ENCODE measurements at places on chromosomes 7 and 10.
A peak's percentile ranks its signal among the peaks of the same experiment; 100 is the strongest.

DNA sequence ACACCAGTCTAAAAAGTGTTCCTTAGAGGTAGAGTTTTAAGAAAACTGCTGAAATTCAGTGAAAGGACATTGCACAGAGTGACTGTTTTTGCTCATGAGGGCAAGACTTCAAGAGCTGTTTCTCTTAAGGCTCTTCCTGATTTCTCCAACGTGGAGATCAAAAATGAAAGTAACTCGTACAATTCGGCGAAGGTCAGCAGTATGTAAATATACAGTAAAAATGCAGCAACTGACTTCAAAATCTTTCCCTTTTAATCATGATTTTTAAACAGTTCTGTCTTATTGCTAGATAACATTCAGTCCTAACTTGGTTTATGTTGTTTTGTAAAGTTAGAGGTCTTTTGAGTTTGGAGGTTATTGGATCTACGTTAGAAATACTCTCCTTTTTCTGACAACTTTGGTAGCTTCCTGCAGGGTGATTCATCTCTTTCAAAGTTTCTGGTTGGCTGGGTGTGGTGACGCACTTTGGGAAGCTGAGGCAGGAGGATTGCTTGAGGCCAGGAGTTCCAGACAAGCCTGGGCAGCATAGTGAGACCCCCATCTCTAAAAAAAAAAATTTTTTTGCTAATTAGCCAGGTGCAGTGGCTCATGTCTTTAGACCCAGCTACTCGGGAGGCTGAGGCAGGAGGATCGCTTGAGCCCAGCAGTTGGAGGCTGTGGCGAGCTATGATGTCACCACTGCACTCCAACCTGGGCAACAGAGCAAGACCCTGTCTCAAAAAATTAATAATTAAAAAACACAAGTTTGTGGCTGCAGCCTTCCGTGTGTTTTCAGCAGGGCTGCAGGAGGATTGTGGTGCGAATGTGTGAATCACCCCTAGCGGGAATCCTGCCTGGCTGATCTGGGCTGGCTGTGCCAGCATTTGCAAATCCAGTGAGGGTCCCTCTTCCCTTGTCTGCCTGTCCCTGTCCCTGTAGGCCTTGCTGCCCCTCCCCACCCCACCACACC lies 29.2 kb upstream of the AP5Z1 start:
- no peak for DNase-seq

GRCh38 chr10:114135476-114135875 lies 38.5 kb downstream of the CCDC186 start:
- DNase-seq, result no peak

DNA sequence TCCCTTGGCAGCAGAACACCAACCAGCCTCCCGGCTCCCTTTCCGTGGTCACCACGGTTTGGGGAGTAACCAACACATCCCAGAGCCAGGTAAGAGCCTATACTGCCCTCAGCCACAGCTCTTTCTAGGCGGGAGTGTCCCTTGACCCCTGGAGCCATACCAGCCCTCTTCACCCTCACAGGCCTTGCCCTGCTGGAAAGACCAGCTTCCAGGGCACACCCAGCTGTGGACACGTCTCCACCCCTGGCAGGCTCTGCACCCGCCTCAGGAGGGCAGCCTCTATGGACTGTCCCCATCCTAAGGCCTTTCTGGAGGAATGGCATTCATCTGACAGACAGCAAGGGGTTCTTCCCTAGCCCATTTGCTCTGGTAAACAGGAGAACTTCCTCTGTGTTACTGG lies 57.5 kb upstream of the PPIF start:
- no peak for DNase-seq

DNA sequence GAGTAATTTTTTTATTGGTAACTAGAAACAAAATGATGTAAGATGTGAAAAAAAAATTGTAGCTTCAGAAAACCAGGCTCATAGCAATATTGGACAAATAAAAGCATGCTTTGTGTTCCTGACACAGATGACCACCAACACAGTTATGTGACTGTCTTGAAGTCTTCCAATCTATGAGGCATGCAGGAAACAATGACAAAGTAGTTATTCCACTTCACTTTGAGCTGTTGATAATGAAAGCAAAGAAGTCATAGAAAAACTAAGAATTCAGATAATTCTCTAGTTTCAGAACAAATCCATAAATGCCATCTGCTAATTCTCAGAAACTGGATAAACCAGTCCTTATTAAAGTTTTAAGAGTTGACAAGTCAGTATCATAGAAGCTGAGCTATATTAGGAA lies 378.4 kb upstream of the SEMA3D start:
- no peak for DNase-seq

DNA sequence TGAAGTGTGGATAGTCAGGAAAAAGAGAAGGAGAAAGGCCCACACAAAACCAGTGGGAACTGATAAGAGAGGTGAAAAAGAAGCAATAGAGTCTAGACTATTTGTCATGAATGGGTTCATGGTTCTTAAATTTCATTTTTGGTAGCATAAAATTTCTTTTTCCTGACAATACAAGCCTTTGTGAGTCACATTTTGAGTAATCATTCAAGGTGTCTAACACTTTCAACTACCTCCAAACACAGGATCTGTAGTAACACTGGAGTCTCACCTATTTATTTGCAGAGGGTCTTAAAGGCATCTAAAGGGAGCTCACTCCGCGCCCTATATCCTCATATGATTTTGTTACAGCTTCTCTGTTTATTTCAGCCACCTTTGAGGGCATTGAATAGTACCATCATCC lies 96.0 kb downstream of the SAMD9 start:
- DNase-seq, result no peak

DNA sequence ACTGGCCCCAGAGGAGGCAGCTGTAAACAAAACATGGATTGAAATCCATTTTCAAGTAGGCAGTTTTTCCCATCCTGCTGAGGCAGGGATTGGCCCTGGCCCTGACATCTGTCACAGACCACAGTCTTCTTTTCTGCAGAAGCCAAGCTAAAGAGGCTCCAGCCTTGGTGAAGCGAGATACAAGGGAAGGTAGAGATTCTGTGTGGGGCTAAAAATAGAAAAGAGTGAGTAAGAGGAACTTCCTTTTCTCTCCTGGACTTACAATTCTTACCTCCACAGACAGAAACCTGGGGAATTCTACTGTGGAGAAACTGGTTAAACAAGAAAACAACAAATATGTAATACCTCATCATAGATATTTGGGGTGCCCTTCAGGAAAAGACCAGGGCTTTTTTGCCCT lies 624.8 kb upstream of the FZD8 start:
- DNase-seq, result no peak

- DNase-seq, result no peak
Measured at GRCh38 chr10:29563420-29564035, 71.2 kb downstream of the SVIL start.

GRCh38 chr10:6643962-6644361 lies 63.9 kb upstream of the PRKCQ start:
- DNase-seq, result no peak

DNA sequence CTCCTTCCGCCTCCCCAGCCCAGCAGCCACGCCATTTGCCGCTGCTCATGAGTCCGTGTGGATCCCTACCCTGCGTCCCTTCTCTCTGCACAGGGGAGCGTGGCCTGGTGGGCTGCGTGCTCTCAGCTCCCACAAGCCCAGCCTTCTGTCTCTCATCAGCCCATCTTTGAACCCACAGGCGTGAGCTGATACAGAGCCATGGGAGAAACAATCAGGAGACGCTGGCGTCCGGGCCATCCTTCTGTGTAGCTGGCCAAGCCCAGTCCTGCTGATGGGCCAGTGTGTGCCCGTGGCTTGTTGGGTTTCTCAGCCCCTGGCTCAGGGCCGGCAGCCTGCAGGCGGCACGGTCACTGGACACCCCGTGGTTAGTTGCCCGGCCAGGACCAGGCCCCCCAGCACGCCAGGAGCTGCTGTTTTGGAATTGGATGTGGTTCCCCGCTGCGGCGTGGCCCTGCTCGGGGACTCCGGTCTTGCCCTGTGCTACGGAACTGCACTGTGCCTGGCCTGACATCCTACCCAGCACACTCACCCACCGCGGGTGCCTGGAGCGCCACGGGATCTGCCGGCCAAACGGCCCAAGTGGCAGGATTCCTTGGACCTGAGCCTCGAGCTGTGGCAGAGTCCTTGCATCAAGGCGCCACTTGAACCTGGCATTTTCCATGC lies 88.9 kb downstream of the ELFN1 start:
- DNase-seq, result no peak

GRCh38 chr7:17234030-17234397 lies 64.4 kb upstream of the AHR start:
- DNase-seq, result no peak

DNA sequence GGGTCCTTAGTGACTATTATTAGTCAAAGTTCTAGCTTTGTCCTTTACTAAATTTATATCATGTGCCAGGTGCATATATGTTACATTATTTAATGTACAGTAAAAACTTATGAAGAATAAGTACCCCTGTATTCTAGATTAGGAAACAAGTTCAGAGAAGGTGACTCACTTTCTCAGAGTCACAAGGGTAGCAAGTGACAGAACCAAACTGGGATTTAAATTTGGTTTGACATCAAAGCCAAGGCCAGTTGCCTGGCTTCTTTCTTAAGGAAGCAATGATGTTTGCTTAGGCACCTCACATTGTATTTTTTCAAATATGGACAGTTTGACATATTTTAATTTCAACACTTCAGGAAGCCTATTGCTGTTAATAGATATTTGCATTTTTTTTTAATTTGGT lies 2.5 kb downstream of the LSM8 start:
- DNase-seq, result no peak

DNA sequence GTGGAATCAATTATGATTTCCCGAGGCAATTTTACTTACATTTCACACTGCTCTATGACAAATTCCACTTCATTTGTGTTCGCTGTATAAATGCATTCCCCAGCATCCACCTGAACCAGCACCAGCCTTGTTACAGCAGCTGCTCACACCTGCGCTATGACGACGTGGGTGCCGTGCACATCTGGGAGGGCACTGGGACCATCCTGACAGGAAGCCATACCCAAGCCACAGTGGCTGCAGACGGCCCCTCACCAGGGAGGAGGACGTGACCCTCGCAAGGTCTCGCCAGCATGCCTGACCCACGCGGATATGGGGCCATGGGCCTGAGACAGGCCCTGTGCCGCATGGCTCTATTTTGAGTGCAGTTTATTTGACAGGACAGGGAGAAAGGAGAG lies 201.3 kb downstream of the MAD1L1 start:
- no peak for DNase-seq

DNA sequence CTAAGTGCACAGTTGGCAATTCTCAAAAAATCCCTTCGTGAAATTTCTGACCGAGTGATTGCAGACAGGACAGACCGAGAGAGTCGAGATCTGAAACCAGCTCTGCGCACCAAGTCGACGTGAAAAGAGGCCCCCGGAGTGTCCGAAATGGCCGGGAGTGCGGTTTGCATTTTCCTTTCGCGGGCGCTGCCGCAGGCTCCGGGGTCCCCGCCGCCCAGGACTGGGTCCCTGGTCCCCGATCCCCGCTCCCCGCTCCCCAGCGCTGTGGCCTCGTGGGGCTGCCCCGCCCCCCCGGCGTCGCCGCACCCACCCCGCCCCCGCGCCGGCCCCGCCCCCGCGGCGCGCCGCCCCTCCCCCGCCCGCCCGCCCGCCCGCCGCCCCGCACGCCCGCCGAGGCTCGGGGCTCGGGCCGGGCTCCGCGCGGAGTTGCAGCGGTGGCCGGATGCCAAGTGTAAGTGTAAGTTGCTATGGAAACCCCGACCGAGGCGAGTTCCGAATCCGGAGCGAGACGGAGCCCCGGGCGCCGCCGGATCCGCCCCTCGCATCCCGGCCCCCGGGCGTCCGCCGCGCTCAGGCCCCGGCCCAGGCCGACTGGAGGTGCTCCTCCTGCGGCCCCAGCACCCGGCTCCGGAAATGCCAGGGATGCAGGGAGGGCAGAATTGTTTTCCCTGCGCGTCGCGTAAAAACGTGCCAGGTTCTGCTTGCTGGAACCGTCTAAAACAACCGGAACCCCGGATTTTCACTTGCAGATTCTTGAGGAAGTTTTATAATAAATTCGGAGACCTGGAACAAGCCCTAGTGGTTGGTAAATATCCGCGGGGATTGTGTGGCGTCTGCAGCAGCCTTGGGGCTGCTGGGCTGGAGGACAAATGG lies 4.6 kb downstream of the BMI1 start:
- peak; percentile 61 for DNase-seq

All from head of caudate nucleus (tissue), 42 donors.